CD4-positive, CD25-positive, alpha-beta regulatory T cell (primary cell): ENCODE measurements at places on chromosomes 6 and 20. TPM values are rescaled to one million over a fixed set of nuclear protein-coding genes. Genes with fewer than 3 reads are reported as not detected.

Gene EYS
- not detected for total RNA-seq

Gene FERMT1
- not detected for total RNA-seq

Gene CCDC170
- total RNA-seq: not detected

Gene SLC22A1
- total RNA-seq: 2.5 TPM

Gene PPP1R3G
- 0.10 TPM for total RNA-seq

Gene GABRR1
- not detected for total RNA-seq

DNA sequence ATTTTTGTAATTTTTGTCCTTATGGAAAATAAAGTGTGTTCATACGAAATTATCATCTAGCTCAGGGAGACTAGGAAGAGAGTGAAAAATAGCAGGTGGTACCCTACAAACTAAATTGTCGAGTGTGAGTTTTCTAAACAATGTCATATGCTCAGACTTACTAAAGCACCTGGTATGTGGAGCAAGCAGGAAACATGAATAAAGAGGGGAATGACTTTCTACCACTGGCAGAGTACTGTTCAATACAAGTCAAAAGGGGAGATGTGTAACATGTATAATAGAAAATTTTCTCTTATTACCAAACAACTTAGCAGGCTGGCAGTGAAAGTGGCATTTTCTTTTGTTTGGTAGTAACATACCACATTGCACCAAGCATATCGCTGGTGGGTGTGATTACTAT is 36.1 kb downstream of the CTNNBL1 start:
- H3K36me3 ChIP-seq: peaks cover 26% of the 10 kb centered on the region
- no peaks in the 10 kb centered on the region for H3K27me3 ChIP-seq
- no peaks in the 10 kb centered on the region for H3K4me1 ChIP-seq

DNA sequence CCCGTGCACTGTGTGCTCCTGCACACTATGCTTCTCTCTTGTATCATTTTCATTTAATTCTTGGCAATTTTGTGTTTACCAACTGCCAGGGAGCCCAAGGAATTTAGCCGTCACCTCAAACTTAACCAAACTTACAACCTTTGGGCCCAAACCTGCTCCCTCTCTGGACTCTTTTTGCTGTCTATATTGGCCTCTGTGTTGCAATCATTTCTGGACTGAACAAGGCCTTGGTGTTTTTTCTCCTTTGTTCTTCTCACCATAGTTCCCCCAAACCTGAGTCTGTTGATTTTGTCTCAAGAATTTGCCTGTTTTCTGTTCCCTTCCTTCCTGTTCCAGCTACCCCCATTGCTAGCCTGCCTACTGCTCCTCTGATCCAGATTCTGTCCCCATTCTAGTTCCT is 19.2 kb downstream of the DCBLD1 start:
- H3K4me1 ChIP-seq: no peaks in the 10 kb centered on the region
- H3K4me3 ChIP-seq: no peak overlapping the region
- peaks cover 2% of the 10 kb centered on the region for H3K27me3 ChIP-seq
- DNase-seq: no peak
- H3K36me3 ChIP-seq: no peaks in the 10 kb centered on the region
- no peak overlapping the region for H3K27ac ChIP-seq

DNA sequence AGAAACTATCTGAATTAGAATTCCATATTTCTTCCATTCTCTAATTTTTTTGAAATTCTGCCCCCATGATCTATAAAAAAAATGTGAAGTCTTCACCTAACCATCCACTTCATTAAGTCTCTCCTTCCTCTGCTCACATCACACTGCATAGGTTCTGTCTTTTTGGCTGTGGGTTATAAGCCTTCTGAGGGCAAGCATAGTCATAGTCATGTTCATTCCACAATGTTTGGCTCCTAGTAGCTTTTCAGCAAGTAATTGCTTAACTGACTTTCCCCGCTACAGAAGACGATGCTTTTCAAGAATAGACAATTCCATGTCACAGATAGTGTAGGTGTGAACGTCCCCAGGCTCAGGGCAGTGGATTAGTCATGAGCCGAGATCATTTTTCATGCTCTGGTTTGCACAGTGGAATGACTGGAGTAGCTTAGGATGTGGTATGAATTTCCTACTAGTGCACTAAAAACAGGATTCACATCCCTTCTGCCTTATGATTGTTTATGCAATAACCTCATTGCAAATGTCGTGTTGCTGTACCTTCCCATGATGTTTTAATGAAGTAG is 29.1 kb downstream of the WRNIP1 start:
- H3K4me1 ChIP-seq: peaks cover 17% of the 10 kb centered on the region
- no peak for DNase-seq
- no peaks in the 10 kb centered on the region for H3K27me3 ChIP-seq
- H3K36me3 ChIP-seq: no peaks in the 10 kb centered on the region
- H3K4me3 ChIP-seq: no peak overlapping the region

DNA sequence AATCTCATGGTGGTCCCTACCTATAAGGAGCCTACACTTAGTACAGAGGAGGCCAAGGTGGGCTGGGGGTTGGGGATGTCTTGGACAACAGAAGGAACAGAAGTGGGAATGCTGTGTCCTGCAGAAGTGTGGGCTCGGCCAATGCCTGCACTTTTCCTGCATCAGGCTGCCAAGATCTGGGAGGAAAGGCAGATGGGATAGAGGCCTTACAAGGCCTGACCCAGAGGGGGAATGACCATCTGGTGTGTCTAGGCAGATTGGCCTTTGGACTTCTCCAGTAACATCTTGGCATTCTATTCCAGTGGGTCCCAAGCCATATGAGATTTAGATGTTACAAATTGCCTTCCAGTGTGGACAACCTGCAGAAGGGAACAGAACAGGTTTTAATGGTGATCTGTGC is 124.7 kb upstream of the GPR6 start:
- no peaks in the 10 kb centered on the region for H3K27me3 ChIP-seq
- no peaks in the 10 kb centered on the region for H3K4me1 ChIP-seq
- no peak overlapping the region for H3K4me3 ChIP-seq

DNA sequence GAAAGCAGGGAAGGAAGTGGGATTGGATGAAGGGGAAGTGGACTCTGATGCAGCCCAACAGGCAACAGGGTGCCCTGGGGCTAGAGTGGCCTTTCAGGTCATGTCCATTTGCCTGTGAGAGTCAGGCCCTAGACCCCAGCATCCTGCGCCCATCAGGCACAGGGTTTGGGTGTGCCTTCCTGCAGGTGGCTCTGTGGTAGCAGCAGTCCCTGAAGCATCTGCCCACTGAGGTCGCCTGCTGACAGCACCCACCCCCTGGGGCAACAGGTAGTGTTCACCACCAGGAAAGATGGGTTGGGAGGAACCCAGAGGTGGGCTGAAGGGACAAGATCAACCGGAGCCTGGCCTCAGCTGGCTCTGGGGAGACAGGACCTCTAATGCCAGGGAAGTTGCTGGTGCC is 3.6 kb downstream of the PACSIN1 start:
- H3K4me3 ChIP-seq: no peak overlapping the region
- DNase-seq: no peak
- H3K4me1 ChIP-seq: peaks cover 3% of the 10 kb centered on the region

DNA sequence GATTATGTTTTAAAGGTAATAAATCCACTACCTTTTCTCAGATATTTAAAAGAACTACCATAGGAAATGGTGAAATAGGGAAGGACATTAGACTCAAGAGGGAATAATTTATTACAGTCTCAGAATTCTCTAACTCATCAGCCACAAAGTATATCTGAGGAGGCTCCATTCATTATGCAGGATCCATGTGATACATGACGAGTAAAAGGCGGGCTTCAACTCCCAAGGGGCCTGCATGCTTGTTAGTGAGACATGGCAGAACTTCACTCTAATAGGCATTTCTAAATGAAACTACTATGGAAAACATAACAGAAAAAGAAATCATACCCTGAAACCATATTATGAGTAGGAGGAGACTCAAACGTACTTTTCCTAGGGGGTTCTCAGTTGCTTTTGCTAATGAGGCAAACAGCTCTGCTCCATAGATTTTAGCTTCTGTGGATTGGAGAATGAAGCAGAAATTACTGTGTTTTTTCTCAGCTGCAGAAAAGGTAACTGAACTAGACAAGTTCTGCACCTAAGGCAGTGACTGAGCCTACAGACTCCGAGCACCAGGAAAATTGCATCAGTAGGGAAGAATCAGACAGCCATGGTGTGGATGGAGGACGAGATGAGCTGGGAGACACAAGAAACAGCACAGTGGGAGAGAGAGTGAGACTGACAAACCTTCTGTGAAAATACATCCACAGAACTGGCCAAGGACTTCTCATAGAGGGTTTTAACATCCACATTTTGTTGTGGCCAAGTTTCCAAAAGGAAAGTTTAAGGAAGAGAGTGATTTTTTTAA is 254.6 kb upstream of the PRDM1 start:
- no peak overlapping the region for H3K27ac ChIP-seq
- H3K36me3 ChIP-seq: no peaks in the 10 kb centered on the region
- H3K27me3 ChIP-seq: no peaks in the 10 kb centered on the region

GRCh38 chr6:43919774-43920173 is 149.8 kb downstream of the VEGFA start:
- H3K36me3 ChIP-seq: no peaks in the 10 kb centered on the region
- H3K4me3 ChIP-seq: no peak overlapping the region
- H3K4me1 ChIP-seq: peaks cover 16% of the 10 kb centered on the region
- no peak overlapping the region for H3K27ac ChIP-seq
- DNase-seq: no peak

DNA sequence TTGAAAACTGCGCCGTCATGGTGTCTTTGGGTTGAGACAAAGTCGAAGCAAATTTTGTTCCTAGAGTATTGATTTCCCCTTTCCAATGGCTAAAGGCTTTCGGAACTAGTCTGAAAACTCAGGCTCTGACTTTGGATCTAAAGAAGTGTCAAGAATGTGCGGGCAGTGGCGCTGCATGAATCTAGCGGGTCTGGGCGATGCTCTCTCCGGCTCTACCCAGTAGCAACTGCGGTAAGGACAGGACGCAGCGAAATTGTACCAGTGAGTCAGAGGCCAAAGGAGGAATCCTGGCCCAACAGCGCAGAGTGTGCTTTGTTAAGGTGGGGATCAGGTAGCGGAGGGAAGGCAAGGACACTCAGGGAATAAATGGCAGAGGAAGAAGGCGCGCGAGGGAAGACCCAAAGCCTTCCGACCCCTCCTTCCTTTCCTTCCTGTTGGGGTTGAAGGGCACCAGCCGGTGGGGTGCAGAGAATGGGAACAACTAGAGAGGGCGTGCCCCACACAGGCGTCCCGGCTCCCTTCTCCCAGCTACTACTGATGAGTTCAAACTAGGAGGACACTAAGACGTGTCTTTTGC is 32.1 kb downstream of the HLA-F start:
- no peak overlapping the region for H3K27ac ChIP-seq
- no peaks in the 10 kb centered on the region for H3K36me3 ChIP-seq
- no peak overlapping the region for H3K4me3 ChIP-seq
- DNase-seq: no peak

DNA sequence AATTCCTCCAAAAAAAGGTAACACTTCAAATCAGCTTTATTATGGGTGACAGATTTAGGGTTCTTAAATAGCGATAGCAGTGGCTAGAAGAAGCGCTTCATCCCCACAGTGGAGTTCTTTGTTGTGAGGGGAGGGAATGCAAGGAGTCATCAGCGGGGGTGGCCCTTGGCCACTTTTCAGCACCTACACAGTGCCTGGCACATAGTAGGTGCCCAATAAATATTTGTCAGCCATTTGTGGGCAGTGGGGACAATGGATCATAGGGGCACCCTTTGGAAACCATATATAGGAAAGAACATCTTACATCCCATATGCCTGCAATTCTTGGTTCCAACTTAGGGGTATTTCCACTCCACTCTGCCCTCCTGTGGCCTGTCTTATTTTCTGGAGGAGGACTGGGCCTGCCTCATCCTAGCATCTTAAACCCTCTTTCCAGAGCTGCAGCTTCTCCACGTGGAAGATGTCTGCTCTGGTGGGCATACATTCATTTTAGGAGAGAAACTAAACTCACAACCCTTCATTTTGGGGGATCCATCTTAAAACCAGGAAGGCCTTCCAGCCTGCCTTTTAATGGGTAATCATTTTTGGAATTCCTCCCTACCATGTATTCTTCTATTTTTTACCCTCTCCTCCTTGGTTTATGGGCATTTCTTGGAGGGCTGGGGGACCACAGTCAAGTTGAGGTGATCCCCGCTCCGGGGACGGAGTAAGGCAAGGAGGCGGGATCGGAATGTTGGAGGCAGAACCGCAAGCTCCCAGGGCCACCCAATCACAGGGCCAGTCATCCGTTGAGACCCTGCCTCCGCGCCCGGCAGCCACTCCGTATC is 2.6 kb upstream of the GPSM3 start:
- DNase-seq: no peak
- no peaks in the 10 kb centered on the region for H3K36me3 ChIP-seq
- H3K27ac ChIP-seq: peak overlapping the region; percentile 97
- H3K4me3 ChIP-seq: peak overlapping the region; percentile 84
- no peaks in the 10 kb centered on the region for H3K27me3 ChIP-seq

GRCh38 chr6:42503894-42504293 is 52.2 kb upstream of the TRERF1 start:
- H3K27ac ChIP-seq: no peak overlapping the region
- no peak overlapping the region for H3K4me3 ChIP-seq
- H3K4me1 ChIP-seq: no peaks in the 10 kb centered on the region
- no peaks in the 10 kb centered on the region for H3K36me3 ChIP-seq

GRCh38 chr6:142300758-142301650 is 803 bp upstream of the ADGRG6 start:
- H3K27ac ChIP-seq: no peak overlapping the region
- DNase-seq: no peak
- H3K36me3 ChIP-seq: no peaks in the 10 kb centered on the region
- no peak overlapping the region for H3K4me3 ChIP-seq
- peaks cover 8% of the 10 kb centered on the region for H3K4me1 ChIP-seq

GRCh38 chr6:160129881-160130615 is 8.4 kb downstream of the SLC22A1 start:
- no peaks in the 10 kb centered on the region for H3K27me3 ChIP-seq
- no peak for DNase-seq
- H3K36me3 ChIP-seq: no peaks in the 10 kb centered on the region
- H3K4me1 ChIP-seq: no peaks in the 10 kb centered on the region
- no peak overlapping the region for H3K4me3 ChIP-seq

DNA sequence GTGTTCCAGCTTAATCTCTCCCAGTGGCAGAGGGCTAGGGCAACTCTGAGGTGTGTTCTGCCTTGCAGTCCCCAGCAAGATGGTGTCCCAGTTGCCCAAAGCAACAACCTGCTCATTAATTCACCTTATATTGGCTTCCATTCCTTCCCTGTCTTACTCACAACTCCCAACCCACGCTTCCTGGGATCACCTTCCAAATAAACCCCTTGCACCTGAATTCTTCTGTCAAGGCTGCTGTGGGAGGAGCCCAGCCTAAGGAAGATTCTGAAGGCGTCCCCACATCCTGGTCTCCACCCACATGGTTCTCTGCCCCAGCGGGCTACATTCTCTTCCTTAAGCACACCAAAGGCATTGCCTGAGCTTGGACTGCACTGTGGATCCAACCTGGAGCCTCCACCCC is 116.6 kb upstream of the MAFB start:
- H3K4me3 ChIP-seq: no peak overlapping the region
- no peak overlapping the region for H3K27ac ChIP-seq
- no peaks in the 10 kb centered on the region for H3K27me3 ChIP-seq
- no peaks in the 10 kb centered on the region for H3K4me1 ChIP-seq

DNA sequence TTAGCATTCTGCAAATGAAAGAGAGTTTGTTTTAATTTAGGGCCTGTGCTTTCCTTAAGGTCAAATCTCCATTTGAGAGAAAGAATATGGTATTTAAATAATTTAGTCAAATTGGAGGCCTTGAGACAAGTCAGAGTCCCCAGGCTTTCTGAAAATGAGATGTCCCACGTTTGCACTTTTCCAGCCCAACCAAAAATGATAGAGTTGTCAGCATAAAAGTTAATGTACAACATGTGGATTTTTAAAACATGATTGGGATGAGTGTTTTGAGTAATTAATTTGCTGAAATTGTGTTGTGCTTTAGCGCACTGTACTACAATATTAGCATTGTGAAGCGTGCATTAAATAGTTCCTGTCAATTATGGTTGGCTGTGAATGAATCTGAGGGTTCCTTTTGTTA is 10.0 kb downstream of the CD83 start:
- H3K4me3 ChIP-seq: no peak overlapping the region
- no peak overlapping the region for H3K27ac ChIP-seq
- peaks cover 8% of the 10 kb centered on the region for H3K36me3 ChIP-seq
- H3K4me1 ChIP-seq: no peaks in the 10 kb centered on the region
- no peak for DNase-seq
- no peaks in the 10 kb centered on the region for H3K27me3 ChIP-seq
